NCI-H187 treated with DMSO at 0.1 percent for 48 hours (cell line): ENCODE measurements at places on chromosomes 3 and 15.

GRCh38 chr15:72306211-72306785, 13.7 kb downstream of the CELF6 start:
- no peak for DNase-seq

- DNase-seq = no peak
These were observed 774.8 kb upstream of the EPHA6 start for GRCh38 chr3:96039632-96040031.

- DNase-seq = no peak
These were observed 244.9 kb downstream of the FAM43A start for GRCh38 chr3:194930377-194931204.

GRCh38 chr3:140323561-140323960, 354.3 kb upstream of the TRIM42 start:
- DNase-seq = no peak

GRCh38 chr3:14784087-14784681, 34.6 kb upstream of the FGD5 start:
- DNase-seq = no peak

DNA sequence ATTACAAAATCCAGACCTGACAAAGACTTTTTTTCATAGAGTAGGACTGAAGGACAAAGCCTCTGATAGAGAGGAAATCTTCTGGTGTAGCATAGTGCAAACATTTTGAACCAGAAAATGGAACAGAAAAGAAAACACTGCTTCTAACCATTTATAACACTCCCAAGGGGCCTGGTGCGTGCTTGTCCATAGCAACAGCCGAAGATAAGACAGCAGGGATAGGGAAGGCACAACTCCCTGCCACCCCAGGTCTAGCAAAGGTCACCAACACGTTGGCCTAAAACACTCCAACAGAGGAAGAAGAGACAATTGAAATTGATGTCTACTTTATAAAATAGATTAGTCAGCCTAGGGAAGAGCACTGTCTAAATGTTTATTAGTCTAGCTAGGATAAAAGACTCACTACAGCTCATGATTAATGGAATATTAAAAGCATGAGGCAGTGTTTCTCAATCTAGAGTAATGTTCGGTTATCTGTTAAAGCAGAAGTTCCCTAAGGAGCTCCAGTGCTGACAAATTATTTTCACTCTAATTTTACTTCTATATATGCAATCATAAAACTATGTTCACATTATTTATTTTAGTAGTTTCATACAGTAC, 145.2 kb downstream of the P3H2 start:
- no peak for DNase-seq

DNA sequence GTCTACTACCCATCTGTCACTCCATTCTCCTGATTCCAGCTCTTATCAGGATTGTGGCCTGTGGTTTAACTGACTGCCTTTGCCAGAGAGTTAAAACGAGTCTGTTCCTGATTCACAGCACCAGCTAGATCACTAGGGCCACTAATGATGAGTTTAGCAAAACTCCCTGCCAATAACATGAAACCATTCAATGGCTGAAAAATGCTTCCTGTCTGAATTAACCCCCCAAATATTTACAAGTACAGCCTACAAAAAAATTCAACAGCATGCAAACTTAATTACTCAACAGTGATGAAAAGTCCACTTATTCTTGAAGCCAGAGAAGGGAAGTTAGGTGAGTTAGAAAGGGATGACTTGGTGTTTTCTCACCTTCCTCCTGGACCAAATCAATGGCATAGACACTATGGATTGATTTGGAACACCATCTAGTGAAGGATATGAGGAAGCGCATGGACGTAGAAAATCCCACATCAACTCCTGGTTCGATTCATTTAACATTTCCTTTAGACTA, 141.4 kb downstream of the TGFBR2 start:
- no peak for DNase-seq

DNA sequence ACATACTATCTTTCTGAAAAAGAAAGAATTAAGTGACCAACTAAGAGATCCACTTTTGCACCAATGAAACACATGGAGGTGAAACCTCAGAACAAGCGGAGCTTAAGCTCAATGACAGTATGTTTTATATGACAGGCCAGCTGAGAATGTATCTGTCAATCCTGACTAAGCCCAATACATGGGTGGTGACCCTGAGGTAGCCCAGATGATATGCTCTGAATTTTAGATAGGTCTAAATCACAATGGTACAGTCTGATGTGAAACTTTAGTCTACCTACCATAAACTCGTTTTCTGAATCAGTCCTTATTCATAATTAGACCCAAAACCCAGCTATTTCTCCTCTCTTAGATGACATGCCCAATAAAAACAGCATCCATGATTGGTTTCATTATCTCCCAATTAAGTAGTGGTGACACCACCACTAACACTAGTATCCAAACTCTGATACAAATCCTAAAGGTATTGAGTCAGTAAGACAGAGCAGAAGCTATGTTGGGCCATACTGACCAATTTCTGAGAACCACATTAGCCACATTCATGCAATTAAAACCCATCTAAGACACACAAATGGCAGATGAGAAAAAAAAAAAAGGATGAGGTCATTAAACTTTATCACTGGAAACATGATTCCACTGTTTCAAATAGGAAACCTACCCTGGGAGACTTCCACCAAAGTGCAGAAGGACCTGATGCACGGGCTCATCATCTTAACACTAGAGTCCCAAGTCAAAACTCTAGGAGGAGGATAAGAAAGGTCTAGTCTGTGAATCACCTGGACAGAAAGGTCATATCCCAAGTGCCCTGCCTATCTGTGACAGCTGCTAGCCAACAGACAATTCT, 20.6 kb downstream of the CMTM6 start:
- no peak for DNase-seq

DNA sequence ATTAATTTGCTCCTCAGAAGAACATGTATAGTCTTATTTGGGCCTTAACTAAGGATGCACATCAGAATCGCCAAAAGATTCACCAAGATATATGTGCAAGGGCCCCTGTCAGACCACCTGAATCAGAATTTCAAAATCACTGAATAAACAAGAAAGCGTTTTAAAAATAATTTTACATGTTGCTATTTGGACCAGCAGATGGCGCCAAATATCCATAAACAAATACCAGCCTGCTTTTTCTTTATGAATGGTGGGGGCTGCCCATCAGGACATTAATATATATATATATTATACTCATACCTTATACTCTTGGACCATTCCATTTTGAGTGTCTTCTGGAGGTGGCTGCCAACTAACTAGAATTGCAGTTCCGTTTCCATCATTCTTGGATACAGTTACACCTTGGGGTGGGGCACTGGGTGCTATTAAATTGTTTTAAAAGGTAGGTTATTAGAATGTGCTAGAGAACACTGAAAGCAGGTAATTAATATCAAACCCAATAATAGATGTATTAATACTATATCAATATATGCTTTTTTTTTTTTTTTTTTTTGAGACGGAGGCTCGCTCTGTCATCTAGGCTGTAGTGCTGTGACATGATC, 1108.3 kb downstream of the ROBO1 start:
- no peak for DNase-seq

DNA sequence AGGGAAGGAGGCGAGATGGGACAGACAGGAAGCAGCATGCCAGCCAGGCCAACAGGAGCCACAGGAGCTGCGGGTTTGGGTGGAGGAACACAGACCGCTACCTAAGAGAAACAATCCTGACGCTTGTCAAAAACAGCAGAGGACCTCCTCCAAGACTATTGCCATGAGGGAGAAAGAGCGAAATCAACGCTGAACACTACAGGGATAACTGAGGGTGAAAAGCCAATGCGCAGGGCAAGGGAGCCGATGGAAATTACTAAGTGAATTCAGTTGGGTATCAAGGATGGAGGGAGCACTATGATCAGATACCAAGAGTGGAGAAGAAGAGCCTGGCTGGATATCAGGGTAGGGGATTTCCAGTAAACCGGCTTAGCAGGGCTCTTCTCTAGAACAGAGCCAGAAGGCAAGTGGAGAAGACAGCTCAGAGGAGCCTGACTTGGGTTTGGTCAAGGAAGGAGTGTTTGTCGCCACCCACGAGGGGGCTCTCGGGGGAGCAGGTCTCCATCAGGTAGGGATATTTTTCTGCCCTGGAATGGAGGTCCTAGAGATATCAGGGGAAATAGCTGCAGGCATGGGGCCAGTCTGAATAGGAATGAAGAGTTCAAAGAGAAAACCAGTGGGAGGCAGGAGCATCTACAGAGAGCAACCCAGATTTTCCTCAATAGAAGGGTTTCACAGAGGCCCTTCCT, 48.4 kb downstream of the SLC41A3 start:
- DNase-seq = no peak

DNA sequence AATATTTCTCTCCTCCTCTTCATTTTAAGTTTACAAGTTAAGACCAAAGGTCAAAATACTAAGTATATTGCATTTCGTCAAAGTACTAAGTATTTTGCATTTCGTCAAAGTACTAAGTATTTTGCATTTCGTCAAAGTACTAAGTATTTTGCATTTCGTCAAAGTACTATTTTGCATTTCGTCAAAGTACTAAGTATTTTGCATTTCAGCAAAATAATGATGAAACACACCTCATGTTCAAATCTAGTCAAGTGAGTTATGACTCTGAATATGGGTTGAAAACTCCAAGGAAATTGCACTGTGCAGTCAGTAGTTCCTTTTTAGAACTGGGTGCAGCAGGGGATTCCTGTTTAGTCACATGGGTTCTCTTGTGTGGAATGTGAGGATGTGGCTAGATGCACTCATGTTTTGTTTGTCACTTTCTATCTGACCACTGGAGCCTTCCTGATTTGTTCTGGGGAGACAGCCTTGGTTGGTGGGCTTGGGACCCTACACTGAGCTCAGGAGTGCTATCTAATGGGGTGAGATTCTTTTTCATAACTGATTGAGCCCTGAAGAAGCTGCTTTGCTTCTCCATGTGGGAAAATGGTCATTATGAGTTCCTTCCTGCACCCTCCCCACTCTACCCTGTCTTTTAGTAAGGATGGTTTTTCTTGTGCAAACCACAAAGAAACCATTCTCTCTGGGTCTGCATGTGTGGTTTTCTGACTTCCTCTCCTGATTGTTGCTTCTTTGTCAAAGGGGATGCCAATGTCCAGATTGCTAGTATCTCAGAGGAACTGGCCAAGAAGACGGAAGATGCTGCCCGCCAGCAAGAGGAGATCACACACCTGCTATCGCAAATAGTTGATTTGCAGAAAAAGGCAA, 73.4 kb downstream of the CCK start:
- DNase-seq = no peak

DNA sequence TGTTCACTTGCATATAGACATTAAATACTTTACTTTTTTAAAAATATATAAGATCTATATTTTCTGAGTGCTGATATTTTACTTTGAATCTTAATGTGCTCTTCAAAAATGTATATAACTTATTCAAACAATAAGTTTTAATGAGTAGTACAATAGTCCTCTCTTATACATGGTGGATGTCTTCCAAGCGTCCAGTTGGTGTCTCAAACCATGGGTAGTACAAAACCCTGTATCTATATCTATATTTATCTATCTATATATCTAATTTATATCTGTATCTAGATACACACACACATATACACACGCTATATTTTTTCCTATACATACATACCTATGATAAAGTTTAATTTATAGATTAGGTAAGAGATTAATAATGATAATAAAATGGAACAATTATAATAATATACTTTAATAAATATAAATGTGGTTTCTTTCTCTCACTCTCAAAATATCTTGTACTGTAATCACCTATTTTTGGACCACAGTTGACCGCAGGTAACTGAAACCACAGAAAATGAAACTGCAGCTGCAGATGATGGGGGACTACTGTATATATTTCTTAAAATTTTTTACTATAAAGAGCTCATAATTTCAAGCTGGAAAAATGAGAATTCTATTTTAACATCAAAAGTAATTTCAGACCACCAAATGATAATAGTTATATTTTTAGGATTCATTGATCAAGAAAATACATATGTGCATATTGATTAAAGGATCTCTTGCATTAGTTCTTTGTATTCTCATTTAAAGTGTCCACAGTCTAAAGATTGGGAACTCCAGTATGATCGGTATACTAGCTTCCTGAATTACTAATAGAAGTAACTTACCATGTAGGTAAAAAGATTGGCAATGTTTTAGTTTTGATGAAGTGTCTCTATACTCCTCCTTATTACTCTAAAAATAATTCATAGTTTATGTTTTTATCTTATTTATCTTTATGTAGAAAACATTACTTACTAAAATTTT, 215.1 kb upstream of the MLF1 start:
- no peak for DNase-seq

- no peak for DNase-seq
These were observed 104.9 kb upstream of the TRIM42 start for GRCh38 chr3:140573011-140573410.

- no peak for DNase-seq
These were observed 163.7 kb downstream of the PLD1 start for GRCh38 chr3:171646357-171647133.

GRCh38 chr15:47764666-47765065, 47.4 kb downstream of the SEMA6D start:
- no peak for DNase-seq

GRCh38 chr3:38151667-38152265, 13.3 kb downstream of the MYD88 start:
- no peak for DNase-seq

GRCh38 chr3:4821975-4822374, 157.3 kb upstream of the BHLHE40 start:
- DNase-seq = no peak

DNA sequence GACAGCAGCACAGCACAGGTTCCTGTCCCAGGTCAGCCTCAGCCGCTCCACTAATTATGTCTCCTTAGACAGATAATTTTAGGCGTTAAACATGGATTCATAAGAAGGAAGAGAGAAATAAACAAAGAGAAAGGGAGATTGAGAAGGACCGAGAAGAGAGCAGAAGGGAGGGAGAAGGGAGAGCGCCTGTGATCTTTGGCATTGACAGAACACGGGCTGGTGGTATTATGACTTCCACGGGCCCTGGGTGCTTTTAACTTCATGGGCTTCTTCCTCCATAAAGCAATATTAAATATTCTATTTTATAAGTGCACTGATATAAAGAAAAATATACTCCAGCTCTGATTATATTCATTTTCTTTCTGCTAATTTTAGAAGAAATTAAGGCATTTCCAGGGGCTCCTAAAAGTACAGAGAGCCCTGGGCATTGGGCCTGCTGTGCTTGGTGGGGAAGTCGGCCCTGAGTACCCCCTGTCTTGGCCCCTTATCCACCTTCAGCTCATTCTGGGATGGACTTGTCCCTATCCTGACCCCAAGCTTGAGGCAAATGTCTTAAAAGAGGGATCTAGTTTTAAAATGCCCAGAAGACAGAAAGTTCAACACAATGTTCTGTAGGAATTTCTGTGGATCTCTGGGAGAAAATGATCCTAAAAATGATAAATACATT, 135.3 kb downstream of the MEX3B start:
- no peak for DNase-seq

GRCh38 chr15:66565741-66566144, at the start of gene LCTL:
Gene LCTL (minus strand): TSS chr15:66565998. CDS start chr15:66565365, 633 bp downstream.
- DNase-seq = no peak

GRCh38 chr3:24764236-24764915, 269.7 kb upstream of the THRB start:
- no peak for DNase-seq
